ENCODE measurements at places on chromosomes 5 and 9.

DNA sequence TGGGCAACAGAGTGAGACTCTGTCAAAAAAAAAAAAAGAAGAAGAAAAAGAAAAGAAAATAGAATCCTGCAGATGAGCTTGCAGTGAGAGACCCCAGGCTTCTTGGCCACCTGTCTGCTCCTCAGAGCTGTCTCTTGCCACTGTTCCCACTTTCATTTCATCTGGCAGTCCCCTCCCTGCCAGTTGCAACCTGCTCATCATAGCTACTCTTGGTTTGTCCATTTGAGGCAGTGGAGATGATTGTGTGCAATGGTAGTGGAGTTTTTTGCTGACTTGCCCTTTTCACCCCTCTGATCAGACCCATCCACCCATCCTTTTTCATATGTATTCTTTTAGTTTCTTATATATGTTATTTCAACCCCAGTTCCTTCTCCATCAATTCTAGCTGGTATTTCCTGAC lies 28.7 kb downstream of the ANKRD33B start:
- DNase-seq = no peak

DNA sequence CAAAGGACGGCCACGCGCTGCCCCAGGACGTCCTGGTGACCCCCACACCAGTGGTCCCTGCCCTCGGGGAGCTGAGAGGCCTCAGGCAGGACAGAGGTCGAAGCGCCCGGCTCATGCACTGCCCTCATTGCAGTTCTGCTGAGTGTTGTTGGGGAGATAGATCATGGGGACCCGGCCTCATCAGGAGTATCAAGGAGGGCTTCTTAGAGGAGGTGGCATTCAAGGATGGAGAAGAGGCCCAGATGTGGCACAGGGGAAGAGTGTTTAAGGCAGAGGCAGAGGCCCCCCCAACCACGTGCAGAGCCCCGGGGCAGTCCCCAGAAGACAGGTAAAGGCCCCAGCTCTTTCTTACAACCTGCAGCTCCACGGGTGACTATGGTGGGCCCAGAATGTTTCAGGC lies 26.2 kb downstream of the ASS1 start:
- no peak for DNase-seq

GRCh38 chr9:87587864-87588263 lies 90.2 kb downstream of the DAPK1 start:
- no peak for DNase-seq

GRCh38 chr5:111676466-111676865 lies 80.5 kb downstream of the NREP start:
- DNase-seq = no peak

- no peak for DNase-seq
Observed at GRCh38 chr9:83062651-83063527, at the start of gene RASEF. RASEF (minus strand) TSS chr9:83063142; CDS start chr9:83062867, 275 bp downstream.

GRCh38 chr9:121871431-121872025 lies 220.1 kb downstream of the DAB2IP start:
- DNase-seq = no peak

- no peak for DNase-seq
Observed at GRCh38 chr9:31759703-31760102, 624.7 kb upstream of the ACO1 start.

DNA sequence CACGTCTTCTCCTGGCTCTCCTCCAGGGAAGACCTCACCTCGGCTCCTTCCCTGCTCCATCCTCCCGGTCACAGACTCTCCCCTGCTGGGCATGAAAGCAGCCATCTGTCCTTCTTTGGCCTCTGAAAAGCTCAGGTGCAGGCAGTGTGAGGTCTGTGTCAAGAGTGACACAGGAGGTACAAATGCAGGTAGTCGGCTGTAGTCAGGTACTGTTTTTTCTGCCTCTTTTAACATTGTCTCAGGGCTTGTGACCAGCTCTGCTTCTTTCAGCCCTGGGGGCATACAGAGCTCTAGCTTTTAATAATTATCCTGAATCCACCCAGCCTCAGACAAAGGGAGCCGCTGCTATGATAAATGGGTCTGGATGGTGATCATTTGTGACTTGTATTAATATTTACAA lies 46.4 kb downstream of the C5orf15 start:
- DNase-seq = no peak

DNA sequence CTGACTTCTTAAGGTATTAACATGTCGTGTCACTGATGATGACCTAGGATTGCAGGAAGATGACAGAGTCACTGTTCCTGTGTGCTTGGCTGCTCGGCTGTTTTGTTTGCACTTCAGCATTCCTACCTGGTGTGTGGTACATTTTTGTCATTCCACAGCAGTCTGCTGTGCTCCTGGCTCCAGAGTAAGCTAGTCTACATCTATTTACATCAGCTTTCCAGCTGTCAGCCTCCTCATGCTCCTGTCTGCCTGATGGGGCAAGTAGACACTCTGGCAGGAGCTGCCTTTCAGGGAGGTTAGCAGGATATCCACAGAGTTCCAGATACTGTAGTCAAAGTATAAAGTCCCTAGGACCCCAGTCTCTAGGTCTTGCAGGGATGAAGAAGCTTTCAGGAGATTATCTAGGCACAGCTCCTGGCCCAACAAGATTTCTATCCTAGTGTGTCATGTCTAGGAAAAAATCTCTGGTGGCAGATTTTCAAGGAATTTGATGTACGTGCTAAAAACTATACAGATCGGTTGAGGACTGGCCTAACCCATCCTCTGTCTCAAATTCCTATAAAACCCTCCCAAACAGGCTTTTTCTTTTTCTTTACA lies 28.4 kb downstream of the RUSC2 start:
- no peak for DNase-seq

GRCh38 chr9:113973963-113974413 lies 97.9 kb downstream of the ZNF618 start:
- DNase-seq = no peak

DNA sequence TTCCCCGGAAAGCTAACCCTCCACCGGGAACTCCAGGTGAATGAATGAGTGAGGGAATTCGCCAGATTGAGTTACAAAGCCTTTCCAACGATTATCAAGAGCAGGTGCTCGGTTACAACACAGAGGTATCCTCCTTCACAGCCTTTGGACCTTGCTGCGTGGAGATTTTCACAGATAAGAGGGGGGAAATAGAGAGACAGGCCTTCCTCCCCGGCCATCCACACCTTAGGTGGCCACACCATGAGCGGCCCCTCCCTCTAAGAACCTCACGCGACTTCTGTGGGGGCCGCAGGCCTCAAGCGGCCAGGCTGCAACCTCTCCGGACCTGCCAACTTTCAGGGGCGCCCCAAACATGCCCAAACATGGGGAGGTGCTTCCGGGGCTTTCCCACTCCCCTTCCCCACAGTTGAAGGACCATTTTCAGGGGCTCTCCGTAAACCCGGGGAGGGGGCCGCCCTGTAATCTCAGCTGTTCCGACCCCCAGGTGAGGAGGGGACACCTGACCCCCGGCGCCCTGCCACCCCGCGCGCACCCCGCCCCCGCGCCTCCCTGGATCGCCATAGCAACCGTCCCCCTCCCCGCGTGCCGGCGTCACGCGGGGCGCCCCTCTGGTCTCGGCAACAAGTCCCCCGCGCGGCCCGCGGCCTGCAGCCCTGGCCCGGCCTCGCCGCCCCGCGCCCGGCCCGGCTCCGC lies 603 bp downstream of the DENND1A start:
- no peak for DNase-seq

- DNase-seq = no peak
Observed at GRCh38 chr5:180142021-180142765, 66.8 kb downstream of the RASGEF1C start.
